NCI-H82 (cell line): ENCODE measurements at places on chromosomes 12 and 14.

GRCh38 chr12:18899162-18899561 lies 161.2 kb downstream of the CAPZA3 start:
- DNase-seq: no peak

- no peak for DNase-seq
Observed at GRCh38 chr14:53570411-53571387, 385.9 kb downstream of the BMP4 start.

DNA sequence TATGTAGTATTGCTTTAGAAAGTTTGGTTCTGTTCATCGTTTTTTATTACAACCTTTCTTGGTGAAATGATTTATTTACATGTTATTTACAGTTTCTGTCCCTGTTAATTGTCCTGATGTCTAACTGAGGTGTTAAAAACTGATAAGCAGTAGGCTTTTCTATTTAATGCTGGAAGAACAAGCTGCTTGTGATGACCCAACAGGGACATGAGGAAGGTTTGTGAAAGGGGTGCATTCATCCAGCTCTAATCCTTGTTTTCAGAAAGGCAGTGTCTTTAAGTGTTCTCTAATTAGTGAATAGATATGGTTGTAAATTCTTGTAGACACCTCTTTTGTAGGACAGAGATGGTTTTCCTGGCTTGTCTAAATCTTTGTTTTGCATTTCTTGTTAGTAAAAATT lies 191.4 kb downstream of the FOXA1 start:
- DNase-seq: peak; percentile 49

DNA sequence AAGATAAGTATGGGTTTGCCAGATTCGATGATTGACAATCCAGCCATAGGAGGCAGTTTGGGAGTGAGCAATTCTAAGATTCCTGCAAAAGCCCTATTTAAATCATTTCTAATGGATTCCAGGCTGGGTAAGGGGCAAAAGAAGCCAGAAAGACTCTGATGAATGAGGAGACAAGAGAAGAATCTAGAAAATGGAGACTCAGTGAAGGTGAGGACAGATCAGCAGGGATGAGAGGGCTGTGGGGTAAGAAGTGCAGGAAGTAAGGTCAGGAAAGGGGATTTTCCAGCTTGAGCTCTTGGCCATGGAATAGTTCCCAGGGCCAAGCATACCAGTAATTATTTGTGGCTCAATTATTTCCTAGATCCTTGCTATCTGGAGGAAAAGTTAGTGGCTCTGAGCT lies 87.3 kb downstream of the TMX1 start:
- no peak for DNase-seq

GRCh38 chr12:24200010-24200409 lies 250.5 kb upstream of the SOX5 start:
- DNase-seq: no peak

DNA sequence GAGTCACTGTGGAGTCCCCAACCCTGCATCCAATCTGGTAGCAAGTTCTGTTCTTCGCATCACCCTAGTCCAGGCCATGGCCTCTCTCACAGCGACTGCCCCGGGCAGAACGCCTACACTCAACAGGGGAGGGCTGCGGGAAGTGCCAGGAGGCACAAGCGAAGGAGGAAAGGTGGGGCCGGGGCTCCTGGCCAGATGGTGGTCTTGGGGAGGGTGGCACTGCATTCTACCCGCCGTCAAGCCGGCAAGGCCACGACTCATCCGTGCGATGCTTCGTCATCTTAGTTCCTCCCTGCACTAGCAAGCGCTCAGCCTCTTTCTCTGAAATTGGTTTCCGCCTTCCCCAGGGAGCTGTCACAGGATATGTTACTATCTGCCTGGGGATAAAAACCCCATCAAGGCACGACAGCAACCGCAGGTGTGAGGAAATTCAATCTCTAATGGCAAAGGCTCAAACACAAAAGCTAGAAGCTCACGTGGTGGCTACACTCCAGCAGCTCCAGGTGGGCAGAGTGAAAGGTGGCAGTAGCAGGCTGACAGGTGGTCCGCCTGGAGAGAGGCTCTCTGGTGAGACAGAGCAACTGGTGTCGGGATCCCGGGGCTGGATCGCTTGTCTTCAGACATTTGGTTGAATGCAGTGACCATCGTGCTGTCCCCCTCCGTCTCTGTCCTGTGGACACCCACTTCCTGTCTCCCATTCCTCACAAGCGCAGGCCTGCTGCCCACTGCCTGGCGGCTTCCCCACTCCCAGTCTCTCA lies 34.1 kb downstream of the ACADS start:
- DNase-seq: no peak

DNA sequence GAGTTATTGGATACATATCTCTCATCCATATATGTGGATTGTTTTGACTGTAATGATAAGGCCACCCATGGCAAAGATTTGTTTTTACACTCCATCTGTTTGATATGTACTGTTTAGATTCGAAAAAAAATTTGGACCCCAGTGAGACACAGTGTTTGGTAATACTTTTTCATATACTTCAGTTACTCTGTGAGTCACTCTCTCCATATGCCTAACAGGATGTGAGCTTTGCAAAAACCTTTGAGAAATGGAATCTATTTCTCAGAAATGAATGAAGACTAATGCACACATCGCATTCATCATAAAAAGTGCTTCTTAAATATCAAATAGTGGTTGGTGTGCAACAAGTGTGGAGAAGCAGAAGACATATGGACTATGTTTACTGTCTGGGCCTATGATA lies 781.5 kb downstream of the SLC6A15 start:
- no peak for DNase-seq

- no peak for DNase-seq
Observed at GRCh38 chr14:73102806-73103497, 33.4 kb upstream of the PSEN1 start.

GRCh38 chr12:70590549-70591226 lies 46.5 kb downstream of the PTPRB start:
- no peak for DNase-seq

DNA sequence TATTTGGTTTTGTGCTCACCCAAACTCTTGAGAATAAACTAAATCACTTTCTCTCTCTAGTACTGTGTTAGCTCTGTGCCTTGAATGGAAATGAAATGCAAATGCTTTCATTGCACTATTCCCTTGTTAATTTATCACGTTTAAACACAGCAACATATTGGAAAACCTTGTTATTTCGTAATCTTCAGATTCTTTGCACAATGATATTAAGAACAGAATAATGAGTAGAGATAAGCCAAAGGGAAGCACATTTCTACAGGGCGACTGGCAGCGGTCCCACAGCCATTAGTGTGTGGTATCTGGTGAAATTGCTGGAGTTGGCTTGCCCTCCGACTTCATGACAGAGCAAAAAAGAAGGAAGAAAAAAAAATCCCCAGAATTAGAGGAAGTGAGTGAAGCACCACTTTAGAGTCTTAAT lies 166.1 kb upstream of the E2F7 start:
- no peak for DNase-seq

- no peak for DNase-seq
Observed at GRCh38 chr12:26790645-26790994, 42.4 kb downstream of the ITPR2 start.

GRCh38 chr12:68446901-68447796 lies 115.0 kb upstream of the MDM1 start:
- DNase-seq: peak; percentile 55

GRCh38 chr14:101520621-101521472 lies 40.4 kb upstream of the DIO3 start:
- DNase-seq: no peak

GRCh38 chr12:10384191-10384590 lies 5.7 kb downstream of the KLRK1 start:
- DNase-seq: no peak
